ENCODE measurements at places on chromosomes 7 and 10.

GRCh38 chr10:98295907-98296306 lies 27.9 kb upstream of the LOXL4 start:
- DNase-seq, result no peak

GRCh38 chr7:130299866-130300265 lies 6.9 kb downstream of the CPA4 start:
- no peak for DNase-seq

DNA sequence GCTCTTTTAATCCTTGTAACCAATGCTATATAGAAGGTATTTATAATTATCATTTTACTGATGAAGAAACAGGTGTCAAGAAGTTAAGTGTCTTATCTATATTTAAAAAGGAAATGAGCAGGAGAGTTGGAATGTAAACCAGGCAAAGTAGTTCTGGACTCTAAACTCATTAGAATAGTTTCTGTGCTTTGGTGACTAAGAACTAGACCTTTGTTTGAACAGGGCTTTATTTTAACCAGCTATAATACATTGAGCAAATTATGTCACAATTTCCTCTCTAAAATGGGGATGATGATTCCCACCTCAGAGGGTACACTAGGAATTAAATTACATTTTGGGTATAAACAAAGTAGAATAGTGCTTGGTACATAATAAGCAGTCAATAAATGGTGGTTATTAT lies 236.0 kb downstream of the MAGI2 start:
- no peak for DNase-seq

DNA sequence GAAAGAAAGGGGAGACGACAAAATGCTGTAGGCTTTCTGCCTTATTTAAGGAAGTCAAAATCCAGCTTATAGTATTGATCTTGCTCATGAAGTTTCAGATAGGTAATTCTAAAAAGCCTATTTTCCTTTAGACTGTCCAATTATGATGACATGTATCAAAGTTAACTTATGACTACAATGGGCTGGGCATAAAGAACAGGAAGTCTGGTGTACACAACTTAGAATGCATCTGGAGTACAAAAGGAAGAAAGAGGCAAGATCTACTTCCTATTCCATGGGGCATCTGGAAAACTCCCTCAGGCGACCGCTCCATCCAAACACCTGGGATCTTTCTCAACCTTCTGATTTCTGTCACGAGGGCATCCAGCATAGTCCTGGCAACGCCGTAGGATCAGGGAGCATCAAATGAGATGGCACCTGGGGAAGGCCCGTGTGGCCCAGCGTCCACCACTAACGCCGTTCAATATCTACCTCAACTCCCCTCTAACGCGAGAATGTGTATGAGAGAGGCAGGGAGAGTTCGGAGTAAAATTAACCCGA lies 512 bp downstream of the FAM24B start:
- DNase-seq, result no peak

- no peak for DNase-seq
Measured at GRCh38 chr7:146176860-146177259, 60.3 kb downstream of the CNTNAP2 start.

GRCh38 chr7:158239290-158239981 lies 348.2 kb downstream of the PTPRN2 start:
- DNase-seq, result no peak

GRCh38 chr7:105640956-105641810 lies 59.9 kb upstream of the EFCAB10 start:
- DNase-seq, result no peak

DNA sequence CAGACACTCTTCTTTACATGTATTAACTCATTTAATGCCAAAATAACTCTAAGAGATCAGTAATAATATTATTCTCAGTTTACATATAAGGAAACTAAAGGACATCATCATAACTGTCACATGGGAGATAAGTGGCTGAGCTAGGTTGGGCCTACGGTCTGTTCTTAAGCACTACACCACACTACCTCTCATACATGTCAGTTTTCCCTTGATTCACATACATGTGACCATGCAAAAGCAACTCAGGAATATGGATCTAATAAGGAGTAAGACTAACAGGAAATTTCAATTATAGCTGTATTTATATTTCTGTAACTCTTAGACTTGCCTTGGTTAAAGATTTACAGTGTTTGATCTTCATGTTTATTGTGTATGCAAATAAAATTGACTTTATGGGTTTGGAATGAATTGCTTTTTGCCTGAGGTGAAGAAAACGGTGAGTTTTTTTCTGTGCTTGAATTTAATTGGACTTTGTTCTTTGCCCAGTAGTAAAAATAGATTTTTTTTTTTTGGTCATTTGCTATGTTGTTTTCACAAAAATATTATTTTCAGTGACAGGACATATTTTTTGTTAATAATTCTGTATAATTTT lies 69.7 kb downstream of the CYP51A1 start:
- DNase-seq, result no peak

DNA sequence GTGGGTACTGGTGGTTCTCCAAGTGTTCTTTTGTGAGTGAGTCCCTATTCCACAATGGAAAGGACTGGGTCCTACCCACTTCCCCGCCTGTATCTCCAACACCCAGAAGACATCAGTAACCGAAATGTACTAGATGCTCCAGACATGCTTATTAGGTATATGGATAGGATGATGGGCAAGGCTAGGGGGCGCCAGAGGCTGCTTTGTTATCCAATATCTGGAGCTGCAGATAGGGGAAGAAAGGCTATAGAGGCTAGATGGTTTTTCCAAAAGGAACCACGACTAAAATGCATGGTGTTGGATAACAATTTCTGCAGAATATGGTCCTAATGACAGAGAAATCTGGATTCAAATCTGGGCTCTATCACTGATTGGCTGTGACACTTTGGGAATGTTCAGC lies 56.2 kb upstream of the TM9SF3 start:
- peak; percentile 12 for DNase-seq
